ENCODE measurements at places on chromosomes 7 and 10.

- no peak for DNase-seq
These were observed 514.4 kb downstream of the INHBA start for GRCh38 chr7:41188163-41189130.

DNA sequence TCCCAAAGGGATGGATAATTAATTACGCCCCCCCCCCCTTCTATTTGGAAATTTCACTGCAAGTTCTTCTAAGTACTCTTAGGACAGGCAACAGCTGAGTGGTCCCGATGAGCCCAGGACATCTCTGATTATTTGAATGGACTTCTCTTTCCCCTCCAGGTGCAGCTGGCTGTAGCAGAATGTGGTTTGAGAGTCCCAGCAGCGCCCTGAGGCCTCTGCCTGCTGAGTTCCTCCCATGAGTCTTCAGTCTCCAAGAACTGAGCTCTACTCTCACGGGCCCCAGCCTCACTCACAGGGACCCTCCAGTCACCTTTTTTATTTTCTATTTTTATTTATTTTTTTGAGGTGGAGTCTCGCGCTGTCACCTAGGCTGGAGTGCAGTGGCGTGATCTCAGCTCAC lies 63.6 kb upstream of the SFMBT2 start:
- no peak for DNase-seq

- DNase-seq: no peak
These were observed 27.9 kb upstream of the R3HCC1L start for GRCh38 chr10:98106531-98106930.

GRCh38 chr7:94325122-94325475 lies 69.6 kb upstream of the COL1A2 start:
- no peak for DNase-seq

GRCh38 chr10:132294561-132295318 lies 13.0 kb downstream of the STK32C start:
- no peak for DNase-seq

- no peak for DNase-seq
These were observed 68.0 kb upstream of the KLF6 start for GRCh38 chr10:3853016-3853415.

- no peak for DNase-seq
These were observed 21.8 kb downstream of the IFT22 start for GRCh38 chr7:101299511-101300464.

- DNase-seq: no peak
These were observed 91.2 kb upstream of the CCZ1B start for GRCh38 chr7:6917258-6917657.

DNA sequence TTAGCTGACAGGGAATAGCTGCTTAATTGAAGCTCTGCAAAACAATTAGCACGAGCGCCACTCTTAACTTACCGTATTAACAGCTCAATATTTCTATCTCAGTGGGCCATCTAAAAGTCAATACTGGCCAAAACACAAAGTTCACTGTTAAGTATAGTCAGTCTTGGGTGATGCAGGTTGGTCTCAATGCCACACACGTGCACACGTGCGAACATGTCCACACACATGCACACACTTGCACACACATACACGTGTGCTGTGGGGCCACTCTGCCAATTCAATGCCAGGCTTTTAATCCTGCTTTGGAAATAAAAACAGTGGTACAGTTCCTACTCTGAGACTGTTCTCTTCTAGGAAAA lies 105.1 kb downstream of the GRB10 start:
- no peak for DNase-seq

- no peak for DNase-seq
These were observed 79.6 kb downstream of the LARP4B start for GRCh38 chr10:851901-852300.

- no peak for DNase-seq
These were observed 581.2 kb downstream of the SUGCT start for GRCh38 chr7:40716052-40716451.

DNA sequence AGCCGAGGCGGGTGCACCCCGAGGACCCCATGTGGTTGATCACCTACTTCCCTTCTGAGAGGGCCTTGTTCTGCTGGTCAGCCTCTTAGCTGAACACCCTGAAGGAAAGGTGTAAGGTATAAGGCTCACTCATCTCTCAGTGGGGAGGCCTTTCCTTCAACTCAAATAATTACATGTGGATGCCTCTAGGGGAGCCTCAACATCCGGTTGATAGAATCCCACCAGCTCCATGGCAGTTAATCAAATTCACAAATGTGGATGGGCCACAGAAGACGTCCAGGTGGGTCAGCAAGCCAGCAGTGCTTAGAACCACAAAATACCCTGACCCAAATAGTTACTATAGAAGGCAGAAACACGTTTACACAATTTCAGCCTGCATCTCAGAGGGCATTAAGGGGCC lies 37.7 kb upstream of the ZNF32 start:
- no peak for DNase-seq

DNA sequence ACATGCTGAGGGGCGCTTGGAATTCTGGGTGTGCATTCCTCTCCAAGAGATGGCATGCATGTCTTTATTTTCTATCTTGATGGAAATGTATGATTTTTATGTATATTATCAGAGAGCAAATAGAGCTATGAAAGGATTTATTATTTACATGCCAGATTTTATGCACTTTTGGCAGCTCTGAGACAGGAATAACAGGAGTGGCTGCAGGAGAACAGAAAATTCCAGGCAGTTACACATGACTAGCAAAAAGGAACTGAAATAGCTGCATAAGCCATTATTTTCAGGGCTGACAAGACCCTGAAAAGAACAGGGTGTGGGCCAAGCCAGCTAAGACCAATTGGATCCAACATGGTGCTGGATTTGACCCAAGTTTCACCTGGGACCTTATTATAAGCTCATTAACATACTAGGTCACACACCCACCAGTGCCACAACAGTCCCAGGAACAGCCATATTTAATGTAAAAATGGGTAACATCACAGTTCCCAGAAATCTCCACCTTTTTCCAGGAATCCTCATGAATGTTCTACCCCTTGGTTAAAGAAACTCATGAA lies 43.2 kb upstream of the ACSL5 start:
- no peak for DNase-seq

- DNase-seq: no peak
These were observed 76.8 kb downstream of the SH3PXD2A start for GRCh38 chr10:103778358-103779139.
